Activated CD8-positive, alpha-beta T cell treated with anti-CD3 and anti-CD28 coated beads, Interleukin-2, amount 10 ng/mL, durations not matched to agents 7 days and 5 days (primary cell): ENCODE measurements at places on chromosomes 7 and 10. TPM values are rescaled to one million over a fixed set of nuclear protein-coding genes. Genes with fewer than 3 reads are reported as not detected.

DNA sequence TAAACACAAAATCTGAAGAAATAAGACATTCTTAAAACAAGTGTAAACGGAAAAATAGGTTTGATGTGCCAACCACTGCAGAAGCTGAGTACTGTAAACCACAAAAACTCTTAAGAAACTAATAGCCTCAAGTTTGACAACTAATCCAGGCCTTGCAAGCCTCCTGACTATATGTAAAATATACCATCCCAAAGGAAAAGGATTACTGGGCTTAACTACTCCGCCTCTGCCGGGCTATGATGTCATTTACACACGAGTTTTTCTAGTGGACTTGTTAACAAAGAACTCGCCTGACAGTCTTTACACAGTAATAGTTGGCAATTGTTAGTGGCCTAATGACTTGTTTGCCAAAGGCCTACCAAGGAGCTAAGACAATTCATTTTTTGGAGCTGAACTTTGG is 2.1 kb downstream of the KIF5B start:
- no peak for DNase-seq

The PON3 gene
- not detected for total RNA-seq

The PIP gene
- not detected for total RNA-seq

DNA sequence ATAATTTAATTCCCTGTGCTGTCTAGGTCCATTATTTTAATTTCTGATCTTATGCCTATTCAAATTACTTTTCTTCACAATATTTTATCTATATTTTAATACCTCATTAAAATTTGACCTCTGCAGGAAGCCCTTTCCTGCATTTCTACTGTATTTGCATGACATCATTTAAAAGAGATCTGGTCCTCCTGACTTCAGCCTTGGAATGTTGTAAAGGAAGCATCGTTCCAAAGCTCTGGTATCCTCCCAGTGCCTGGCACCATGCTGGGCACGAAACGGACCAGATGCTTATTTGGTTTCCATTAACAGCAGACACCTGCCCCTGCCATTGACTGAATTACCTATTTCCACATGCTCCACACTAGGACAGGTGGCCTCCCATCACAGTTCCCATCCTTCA is 247.5 kb downstream of the KLF6 start:
- no peak for DNase-seq

The TIMM23 gene
- total RNA-seq, result 61.9 TPM
